ENCODE measurements at places on chromosomes 7 and 10.

- DNase-seq, result no peak
These were observed 931.5 kb downstream of the CCSER2 start for GRCh38 chr10:85259908-85260307.

DNA sequence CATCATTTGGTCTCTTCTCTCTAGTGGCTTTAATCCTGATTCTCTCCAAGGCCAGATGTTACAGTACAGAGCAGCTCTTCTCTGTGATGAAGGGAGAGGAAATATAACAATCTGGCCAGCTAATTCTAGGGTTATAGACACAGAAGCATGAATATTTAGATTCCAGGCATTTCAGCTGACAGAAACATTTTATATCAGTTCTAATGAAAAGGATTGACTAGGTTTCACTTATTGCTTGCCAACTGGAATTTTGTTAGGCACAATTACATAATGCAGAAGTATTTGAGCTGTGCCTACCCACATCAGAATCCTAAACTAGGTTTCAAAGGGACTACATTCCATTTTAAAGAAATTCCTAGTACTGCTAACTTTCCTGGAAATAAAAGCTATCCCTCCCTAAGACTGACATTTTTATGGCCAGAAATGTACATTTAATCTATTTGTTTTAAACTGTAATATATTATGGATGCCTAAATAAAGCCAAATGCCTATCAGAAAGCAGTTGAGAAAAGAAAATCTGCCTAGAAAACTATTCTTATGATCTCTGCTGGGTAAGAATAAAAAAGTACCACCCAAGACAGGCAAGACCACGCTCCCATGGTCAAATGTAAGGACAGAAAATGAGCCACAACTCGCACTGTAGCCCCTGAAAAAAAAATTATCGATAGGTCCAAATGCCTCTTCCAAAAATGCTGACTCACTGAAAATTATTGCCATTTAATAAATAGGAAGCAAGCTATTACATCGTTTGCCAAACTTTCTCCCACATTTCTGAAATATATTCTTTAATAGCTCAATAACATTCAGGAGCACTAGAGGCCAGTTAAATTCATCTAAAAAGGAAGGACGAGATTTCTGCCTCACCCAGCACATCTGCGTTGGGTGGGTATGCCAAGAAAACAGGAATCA lies 498.1 kb downstream of the KCNMA1 start:
- DNase-seq, result no peak

DNA sequence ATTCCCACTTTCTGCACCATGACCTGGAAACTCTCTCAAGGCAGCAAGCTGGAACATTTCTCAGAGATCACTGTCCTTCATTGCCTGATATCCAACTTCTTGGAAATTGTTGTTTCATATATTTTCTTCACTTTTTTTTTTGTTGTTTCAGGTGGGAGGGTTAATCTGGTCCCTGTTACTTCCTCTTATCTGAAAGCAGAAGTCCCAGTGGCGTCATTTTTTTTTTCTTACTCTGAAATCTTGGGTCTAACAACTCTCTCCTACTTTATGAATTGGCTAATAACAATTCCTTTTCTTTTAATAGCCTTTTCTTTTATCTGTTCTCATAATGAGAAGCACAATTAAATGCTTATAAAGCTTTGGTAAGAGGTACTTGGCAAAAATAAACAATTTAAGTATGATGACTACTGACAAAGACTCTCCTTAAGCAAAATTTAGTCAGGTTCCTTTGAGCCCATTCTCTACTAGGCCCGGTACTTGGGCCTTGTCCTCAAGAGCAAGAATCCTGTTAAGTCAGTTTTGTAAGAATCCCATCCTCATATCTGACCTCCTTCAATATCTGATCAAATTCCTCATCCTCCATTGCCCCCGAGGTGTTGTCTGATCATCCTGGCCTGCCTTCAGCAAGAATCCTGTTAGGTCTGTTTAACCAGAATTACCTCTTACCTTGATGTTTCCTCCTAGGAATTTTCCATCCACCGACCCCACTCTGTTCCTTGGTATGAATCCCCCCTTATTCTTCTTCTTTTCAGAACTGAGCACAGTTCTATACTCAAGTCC lies 11.5 kb upstream of the CC2D2B start:
- no peak for DNase-seq

DNA sequence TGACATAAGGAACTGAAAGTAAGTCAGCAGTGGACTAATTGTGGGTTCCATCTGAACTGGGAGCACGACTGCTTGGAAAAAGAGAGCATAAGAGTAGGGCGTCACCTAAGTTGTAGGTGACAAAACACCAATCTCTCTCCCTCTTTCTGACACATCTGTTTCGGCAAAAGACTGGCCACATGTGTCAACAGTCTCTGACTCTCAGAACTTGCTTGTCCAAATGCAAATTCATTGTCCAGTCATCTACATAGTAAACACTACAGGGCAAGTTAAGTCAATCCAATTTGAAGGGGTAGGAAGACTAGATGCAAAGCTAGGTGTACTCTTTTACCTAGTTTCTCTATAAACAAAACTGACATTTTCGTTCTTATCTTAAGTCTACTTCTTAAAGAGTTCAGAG lies 87.7 kb downstream of the ZNF438 start:
- DNase-seq, result no peak

DNA sequence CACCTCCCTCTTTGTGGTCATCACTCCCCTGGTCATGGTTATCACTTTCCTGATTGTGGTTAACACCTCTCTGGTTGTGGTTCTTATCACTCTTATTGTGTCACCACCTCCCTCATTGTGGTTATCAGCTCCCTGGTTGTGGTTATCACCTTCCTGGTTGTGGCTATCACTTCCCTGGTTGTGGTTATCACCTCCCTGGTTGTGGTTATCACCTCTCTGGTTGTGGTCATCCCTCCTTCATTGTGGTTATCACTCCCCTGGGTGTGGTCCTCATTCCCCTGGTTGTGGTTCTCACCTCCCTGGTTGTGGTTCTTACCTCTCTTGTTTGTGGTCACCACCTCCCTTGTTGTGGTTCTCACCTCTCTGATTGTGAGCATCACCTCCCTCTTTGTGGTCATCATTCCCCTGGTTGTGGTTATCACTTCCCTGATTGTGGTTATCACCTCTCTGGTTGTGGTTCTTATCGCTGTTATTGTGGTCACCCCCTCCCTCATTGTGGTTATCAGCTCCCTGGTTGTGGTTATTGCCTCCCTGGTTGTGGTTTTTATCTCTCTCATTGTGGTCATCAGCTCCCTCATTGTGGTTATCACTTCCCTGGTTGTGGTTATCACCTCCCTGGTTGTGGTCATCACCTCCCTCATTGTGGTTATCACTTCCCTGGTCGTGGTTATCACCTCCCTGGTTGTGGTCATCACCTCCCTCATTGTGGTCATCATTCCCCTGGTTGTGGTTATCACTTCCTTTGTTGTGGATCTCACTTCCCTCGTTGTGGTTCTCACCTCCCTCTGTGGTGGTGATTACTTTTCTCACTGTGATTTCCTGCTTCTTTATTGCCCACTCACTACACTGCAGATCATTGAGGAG lies 106.7 kb downstream of the GPR26 start:
- DNase-seq, result peak; percentile 34

GRCh38 chr10:132737390-132738048 lies 48.4 kb downstream of the NKX6-2 start:
- no peak for DNase-seq

DNA sequence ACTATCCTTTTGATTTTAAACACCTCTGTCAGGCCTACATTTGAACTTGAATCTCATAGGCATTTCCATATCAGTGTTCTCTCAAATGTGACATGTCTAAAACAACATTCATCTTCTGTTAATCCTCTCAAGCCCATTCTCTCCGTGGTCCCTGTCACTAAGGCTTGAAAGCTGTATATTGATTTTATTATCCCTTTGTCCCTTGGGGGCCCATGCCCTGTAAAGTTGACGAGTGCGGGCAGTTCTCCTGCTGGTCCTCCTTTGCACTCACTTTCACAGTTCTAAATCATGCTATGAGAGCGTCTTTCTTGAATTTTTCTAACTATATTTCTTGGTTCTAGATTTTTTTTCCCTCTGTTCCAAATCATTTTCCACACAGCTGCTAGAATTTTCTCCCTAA lies 27.3 kb downstream of the GALNT11 start:
- no peak for DNase-seq

GRCh38 chr10:43192884-43193283 lies 54.6 kb downstream of the CSGALNACT2 start:
- DNase-seq, result no peak

DNA sequence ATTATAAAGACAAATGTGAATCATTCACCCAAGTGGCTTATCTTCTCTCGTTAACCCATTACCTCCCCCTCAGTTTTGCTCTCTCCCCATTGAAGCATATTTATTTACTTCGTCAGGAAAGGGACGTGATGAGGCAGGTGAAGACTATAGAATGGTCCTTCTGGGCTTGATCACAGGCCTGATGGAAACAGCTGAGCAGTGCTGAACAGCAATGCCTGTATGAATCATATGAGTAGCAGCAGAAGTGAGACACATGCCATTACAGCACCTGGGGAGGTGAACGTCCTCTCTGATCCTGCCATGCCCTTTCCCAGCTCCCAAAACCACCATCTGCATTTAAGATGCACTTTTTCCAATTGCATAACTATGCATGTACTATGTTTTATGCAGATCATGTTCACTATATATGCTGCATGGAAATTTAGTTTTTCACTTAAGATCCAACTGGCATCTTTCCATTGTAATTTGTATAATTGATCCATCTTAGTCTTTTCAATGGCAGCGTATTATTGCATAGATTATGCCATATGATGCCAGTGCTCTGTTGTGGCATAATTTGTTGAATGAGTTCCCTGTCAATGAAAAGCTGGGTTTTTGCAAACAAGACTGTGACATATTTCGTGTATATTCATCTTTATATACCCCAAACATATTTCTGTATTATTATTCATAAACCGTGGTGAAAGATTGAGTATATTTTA lies 105.3 kb downstream of the CXCL12 start:
- DNase-seq, result no peak

DNA sequence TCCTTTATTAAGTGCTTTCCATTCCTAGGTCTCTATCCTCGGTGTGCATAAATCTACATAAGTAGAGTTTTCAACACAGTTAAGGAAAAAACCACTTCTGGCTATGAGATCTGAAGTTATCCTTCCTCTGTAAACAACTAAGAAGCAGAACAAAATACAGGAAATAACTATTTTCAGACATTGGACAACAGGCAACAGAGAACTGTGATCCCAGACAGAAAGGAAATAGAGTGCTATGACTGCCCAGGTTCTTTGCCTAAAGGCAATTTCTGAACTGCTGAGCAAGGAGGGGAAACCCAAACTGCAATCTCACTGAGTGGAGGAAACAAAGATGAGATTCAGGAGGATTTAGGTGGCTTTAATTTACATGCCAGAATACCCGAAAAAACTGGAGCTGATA lies 285.4 kb downstream of the SNX13 start:
- DNase-seq, result no peak

DNA sequence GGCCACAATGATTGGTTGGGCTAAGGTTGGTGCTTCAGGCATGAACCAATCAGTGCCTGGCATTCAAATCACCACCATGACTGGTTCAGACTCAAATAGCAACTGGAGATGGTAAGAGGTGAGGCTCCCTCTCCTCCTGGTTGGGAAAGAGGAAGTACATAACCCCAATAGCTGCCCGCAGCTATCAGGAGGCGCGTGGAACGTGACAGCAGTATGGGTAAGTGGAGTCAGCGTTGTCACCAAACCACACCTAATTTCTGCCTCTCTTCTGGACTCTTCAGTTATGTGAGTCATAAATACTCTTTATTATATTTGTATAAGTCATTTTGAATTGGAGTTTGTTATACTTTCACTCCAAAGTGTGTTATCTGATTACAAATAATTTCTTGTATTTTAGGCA lies 17.9 kb upstream of the ITGA8 start:
- no peak for DNase-seq

- no peak for DNase-seq
These were observed 4.7 kb downstream of the CASP2 start for GRCh38 chr7:143292876-143293275.

DNA sequence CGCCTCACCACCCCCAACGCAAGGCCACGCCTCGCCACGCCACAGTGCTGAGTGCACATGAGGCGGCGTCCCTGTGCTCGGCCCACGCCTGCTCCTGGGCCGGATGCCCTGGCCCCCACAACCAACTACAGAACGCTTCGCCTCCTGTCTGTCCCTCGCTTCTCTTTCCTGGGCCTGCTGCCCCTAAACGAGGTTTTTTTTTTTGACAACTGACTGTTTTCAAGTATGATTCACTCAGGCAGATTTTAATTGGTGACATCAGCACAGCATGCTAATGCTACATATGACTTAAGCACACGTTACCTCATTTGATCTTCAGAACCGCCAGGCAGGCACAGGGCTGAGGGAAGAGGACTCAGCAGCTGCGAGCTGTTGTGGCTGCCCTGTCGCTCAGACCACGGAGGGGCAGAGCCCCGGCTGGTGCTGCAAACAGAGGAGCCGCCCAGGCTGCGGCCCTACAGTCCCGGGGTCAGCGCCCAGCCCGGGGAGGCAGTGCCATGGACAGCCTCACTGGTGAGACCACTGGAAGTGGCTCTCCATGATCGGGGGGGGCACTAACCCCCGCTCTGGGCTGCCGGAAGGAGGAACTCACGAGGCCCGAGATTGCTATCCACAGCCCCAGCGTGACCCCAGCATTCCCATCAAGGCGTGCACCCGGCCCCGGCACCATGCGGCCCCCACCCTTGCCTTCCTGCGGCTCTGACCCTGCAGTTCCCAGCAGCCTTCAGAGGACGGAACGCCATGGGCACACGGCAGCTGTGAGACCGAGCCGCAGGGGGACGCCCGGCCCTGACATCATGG lies 212.8 kb downstream of the MAD1L1 start:
- DNase-seq, result peak; percentile 13

- DNase-seq, result no peak
These were observed 21.3 kb upstream of the TMEM254 start for GRCh38 chr10:80057171-80057570.

- no peak for DNase-seq
These were observed 72.1 kb downstream of the GNAI1 start for GRCh38 chr7:80206763-80207162.

- no peak for DNase-seq
These were observed 32.8 kb downstream of the ADRA2A start for GRCh38 chr10:111109501-111110242.

GRCh38 chr7:5404421-5404826 lies 19.2 kb downstream of the TNRC18 start:
- no peak for DNase-seq

- no peak for DNase-seq
These were observed 136.9 kb upstream of the ASAH2 start for GRCh38 chr10:50388181-50388580.

DNA sequence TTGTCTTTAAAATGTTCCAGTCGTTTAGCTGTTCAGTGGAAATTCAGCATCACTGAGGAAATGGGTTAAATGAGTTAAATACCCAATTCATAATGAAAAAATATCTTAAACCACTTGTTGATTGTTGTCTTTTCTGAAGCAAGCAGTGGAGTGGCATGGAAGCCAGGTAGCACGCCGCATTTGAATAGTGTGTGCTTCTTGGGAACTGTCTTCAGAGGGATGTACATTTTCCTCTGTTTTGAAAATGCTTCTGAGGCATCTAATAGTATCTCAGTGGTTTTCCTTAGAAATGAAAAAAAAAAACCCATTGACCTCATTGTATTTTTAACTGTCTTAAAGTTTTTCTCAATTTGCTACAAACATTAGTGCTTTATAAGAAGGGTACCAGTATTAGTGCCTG lies 28.1 kb downstream of the C10orf53 start:
- DNase-seq, result no peak
